ENCODE measurements at places on chromosomes 16 and 17.
A peak's percentile ranks its signal among the peaks of the same experiment; 100 is the strongest.

DNA sequence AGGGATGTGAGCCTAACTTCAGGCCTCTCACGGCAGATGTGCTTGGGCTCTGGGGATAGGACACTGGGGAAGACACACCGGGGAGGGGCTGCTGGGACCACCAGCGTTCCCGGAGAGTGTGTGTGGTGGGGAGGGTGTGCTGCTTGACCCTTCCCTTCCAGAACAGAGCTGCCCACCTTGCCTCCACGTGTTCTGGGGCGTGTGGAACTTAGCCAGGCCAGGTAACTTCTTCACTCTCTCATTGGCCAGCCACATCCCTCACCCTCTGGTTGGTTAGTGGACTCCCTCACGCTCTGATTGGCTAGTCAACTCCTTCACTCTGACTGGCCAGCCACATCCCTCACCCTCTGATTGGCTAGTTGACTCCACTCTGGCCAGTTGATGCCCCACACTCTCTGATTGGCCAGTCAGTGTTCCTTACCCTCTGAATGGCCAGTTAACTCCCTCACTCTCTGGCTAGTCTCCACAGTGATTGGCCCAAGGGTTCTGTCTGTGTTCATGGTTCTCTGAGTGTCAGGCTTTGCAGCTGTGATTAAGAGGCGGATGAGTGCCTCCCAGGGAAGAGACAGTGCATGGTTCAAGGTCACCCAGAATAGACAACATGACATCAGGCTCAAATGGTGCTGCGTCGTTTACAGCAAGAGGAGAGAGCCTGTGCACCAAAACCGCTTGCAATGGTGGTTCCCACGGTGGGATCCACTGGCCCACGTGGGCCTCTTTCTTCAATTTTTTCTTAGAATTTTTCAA lies 10.0 kb downstream of the TMEM235 start:
- DNase-seq, result peak; percentile 47

DNA sequence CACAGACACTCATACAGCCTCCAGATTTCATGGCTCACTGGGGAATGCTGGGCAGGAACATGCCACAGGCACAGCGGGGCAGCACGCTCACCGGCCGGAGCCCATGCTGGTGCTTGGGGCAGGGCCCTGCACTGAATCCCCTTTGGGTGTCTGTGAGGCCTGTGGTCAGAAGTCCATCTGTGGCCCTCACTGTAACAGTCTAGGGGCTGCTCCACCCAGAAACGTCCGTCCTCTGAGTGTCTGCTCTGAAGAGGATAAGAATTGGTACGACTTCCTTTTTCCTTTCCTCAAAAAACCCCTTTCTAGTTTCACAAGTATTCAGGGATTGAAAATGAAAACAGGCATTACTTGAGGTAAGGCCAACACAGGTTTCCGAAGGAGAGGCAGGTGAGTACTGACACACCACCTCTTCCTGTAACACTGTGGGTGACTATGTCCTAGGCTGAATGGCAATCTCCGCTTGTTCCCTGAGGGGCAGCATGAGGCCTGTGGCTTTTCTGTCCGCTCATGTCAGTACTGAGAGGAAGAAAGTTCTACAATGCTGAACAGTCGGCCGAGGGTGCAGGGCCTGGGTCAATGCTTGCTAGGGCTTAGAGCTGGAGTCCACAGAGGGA lies 42.5 kb downstream of the TMEM11 start:
- DNase-seq, result no peak

DNA sequence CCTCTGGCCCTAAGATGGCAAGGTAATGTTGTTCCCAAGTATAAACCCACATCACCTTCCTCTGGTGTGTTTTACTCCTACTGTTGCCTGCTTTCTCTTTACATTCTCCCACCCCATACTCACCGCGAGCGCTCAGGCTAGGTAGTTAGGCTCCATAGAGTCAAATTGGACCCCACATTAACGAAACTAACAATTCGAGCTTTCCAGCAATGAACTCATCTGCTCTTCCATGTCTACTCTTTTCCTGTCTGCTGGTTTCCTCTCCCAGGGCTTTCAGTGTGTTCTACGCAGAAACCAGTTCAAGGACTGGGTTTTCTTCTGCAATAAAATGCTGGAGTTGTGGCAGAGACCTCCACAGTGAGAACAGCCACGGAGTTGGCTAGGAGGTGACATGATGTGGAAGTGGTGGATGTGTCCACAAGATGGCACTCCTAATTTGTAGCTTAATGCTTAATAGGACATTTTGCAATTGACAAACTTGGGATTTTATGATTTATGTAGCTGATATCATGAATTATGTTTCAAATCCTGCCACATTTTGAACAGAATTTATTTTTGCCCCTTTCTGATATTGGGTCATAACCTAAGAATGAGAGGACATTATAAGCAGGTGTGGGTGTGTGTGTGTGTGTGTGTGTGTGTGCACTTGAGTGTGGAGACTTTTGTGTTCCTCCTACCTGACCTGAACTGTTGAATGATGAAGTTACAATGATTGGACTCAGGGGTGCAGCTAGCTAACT lies 2.2 kb upstream of the UQCRC2 start:
- DNase-seq, result peak; percentile 23

DNA sequence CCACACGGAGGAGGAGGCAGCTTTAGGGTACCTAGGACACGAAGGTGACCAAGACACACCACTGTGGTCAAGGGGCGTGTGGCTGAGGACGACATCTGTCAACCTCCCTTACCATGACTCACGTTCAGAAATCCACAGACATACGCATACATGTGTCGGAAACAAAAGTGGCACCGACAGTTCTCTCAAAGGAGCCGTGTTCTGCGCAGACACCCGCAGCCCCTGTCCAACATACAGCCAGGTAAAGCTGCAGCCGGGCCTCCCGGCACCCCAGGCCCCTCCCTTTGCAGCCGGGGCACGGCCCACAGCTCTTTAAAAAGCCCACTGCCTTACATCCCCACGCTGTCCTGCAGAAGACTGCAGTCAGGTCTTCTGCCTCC lies 40.5 kb upstream of the KLHDC4 start:
- peak; percentile 36 for DNase-seq

- no peak for DNase-seq
These were observed 21.9 kb upstream of the EFCAB13 start for GRCh38 chr17:47301831-47302230.

GRCh38 chr17:7697828-7698588 lies 7.0 kb upstream of the EFNB3 start:
- no peak for DNase-seq

GRCh38 chr17:63405741-63406261 lies 40.3 kb downstream of the CYB561 start:
- peak; percentile 85 for DNase-seq

- DNase-seq, result no peak
These were observed 117.0 kb downstream of the RAB11FIP4 start for GRCh38 chr17:31508288-31509094.

DNA sequence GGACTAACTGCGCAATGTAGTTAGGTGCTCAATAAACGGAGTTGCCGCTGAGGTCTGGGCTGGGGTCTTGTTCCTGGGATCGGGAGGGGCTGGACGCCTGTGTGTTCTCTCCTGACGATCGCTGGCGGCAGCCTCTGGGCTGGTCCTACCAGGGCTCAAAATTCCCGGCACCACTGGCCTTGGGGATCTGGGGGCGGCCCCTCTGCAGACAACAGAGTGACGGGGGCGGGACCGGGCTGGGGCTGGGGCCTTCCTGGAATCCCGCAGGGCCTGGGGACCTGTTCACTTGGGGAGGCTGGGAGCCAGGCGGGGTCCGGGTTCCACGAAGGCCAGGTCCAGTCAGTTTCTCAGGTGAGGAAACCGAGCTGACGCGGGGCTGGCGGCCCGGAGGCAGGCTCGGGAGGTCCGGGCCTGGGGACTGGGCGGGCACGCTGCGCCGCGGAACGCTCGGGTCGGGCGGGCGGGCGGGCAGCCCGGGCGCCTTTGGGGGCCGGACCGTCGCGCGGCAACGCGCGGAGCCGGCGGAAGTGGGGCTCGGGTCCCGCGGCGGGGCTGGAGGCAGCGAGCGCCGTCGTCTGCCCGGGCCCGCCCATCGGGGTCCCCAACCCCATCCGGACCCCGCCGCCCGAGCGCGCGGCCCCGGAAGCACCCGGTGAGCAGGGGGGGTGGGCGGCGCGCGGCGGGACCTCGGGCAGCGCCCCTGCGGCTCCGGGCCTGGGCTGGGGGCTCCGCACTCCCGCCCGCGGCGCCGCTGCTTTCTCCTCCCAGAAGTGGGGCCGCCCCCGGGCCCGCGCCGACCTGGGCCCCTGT lies at the start of gene PIGQ:
PIGQ (plus strand) TSS at position 524 of the 810 bp plus-strand sequence. CDS start 4,107 bp downstream, outside the sequence.
- peak; percentile 47 for DNase-seq

- peak; percentile 66 for DNase-seq
These were observed 27.5 kb downstream of the NSMCE1 start for GRCh38 chr16:27240948-27241531.

- no peak for DNase-seq
These were observed 59.3 kb downstream of the SPECC1 start for GRCh38 chr17:20068445-20068844.

GRCh38 chr17:29778956-29779811 lies 150.8 kb downstream of the SSH2 start:
- peak; percentile 28 for DNase-seq

DNA sequence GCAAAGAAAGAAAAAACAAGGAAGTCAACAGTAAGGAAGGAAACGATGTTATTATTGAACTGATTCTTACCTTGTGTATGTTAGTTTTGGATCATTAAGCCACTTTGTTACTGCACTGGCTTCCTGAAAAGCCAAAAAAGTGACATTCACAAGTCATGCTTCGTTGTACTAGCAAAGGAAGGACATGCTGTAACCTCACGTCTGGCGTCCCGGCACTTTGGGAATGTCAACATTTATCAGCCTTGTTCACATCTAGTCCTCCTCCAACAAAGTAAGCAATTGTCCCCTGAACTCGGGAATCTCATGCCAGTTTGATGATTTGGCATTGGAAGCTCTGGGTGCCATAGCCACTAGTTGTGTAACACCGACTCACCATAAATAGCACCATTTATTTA lies 731 bp upstream of the MKS1 start:
- no peak for DNase-seq

- peak; percentile 94 for DNase-seq
These were observed 1.5 kb upstream of the FAAP100 start for GRCh38 chr17:81553616-81554181.

DNA sequence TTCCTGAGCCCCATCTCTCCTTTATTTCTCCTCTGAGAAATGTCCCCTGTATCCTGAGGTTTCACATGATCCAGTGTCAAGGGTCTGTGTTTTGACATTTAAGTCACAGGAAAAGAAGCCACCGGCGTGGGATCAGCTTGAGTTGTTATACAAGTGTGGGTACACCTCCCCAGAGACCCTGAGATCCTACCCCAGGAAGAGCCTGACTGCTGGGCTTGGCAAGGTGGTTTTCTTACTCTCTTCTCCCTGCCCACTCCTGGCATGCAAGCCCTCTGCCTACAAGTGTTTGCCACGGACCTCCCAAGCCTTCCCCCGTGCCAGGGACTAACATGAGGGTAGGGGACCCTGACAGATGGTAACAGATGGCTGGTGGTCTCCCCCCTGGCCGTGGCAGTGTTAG lies 2.8 kb upstream of the ARHGAP27 start:
- no peak for DNase-seq

- no peak for DNase-seq
These were observed 8.1 kb downstream of the PNMT start for GRCh38 chr17:39676198-39676819.

DNA sequence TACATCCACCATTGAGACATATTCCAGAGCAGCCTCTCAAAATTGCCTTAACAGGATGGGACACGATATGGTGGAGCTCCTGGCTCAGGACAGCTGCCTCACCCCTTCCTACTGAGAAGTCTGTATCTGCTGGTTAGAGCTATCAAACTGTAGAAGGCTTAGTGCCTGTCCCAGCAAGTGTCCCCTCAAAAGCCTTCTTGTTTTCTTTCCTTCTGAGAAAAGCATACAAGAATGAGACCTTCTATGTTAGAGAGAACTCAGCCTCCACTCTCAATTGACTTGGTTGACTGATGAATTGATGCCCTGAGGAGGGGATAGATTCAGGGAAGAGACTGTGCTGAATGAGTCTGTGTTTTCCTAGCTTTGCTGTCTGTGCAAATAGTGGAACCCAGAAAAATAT lies 2020.9 kb downstream of the TP53TG3F start:
- no peak for DNase-seq

- DNase-seq, result no peak
These were observed 12.7 kb upstream of the SPECC1 start for GRCh38 chr17:19996502-19996901.

Measured in fibroblast of lung (primary cell).